Fibroblast of the conjunctiva (primary cell): ENCODE measurements at places on chromosomes 12 and 14.

DNA sequence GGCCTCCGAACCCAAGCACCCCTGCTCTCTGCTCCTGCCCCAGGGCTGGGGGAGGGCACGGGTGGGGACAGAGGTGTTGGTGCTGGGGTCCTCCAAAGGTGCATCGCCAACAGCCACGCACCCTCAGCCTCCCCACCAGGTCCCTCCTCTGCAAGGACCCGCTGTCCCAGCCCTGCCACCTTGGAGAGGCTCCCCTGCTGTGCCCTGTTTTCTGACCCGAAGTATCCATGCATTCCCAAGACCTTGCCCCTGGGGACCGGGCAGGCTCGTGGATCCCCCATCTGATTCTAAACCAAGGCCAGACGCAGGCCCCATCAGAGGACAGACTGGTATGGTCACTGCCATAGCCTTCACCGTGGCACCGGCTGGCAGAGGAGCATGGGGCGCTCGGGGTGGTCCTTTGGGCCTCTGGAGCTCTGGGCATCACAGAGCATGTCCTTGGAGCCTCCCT, 22.7 kb upstream of the BEGAIN start:
- no peak for DNase-seq

- no peak for DNase-seq
Measured at GRCh38 chr12:110606253-110606611, 7.7 kb upstream of the TCTN1 start.

DNA sequence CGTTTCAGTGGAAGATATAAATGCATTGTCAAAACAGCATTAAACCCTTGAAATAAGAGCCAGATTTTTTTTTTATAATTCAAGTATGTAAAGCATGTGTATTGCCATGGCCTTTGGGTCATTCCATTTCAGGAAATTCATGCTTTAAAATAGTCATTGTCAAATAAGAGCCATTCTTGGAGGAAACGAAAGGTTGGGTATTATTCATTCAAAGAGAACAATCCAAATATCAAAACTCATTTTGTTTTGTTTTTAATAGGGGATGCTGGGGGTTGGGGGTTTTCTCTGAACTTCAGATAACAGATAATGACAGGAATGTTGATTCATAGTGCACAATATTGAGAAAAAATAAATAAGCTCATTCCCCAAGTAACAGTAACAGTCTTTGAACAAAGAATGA, 174.4 kb upstream of the NUDT4 start:
- no peak for DNase-seq

- DNase-seq: no peak
Measured at GRCh38 chr14:85088192-85088591, 441.8 kb upstream of the FLRT2 start.

DNA sequence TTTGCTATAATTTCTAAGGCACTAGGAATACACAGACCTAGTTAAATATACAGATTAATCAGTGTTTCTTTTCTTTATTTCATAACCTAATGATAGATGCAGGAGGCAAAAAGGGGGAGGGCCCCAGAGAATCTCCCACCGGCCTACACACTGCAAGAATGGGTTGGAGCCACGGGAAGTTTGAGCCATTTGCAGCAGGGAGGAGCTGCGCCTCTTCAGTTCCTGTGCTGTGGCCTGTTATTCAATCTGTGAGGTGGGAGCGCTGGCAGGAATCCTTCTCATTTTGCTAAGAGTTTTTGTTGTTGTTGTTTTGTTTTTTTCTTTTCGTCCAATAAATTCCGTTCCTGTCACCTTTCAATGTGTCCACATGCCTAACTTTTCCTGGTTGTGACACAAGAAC, 251.3 kb upstream of the RPL10L start:
- DNase-seq: no peak

- peak; percentile 90 for DNase-seq
Measured at GRCh38 chr12:132828706-132829534, at the start of gene GOLGA3. Gene GOLGA3, minus strand, starts transcription at chr12:132828869. Its CDS starts 6,741 bp downstream, at chr12:132822128.
